ENCODE measurements at places on chromosomes 12 and 14.
A peak's percentile ranks its signal among the peaks of the same experiment; 100 is the strongest.

DNA sequence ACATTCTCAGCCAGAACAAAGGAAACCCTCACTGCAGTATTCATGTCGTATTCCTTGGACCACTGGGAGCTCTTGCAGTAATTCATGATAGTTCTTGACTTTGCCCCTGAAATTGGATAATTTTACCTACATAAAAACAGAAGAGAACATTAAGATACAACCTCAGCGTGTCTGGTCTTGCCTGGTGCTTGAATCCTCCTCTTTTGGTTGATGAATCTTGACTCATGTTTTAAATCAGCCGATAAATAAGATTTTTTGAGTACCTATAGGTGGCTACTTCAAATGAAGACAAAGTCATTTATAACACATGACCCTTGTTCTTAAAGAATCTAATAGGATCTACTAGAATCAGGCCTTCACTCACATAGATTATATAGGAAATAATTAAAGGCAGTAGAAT, 221.0 kb downstream of the PTPRO start:
- no peak for DNase-seq

DNA sequence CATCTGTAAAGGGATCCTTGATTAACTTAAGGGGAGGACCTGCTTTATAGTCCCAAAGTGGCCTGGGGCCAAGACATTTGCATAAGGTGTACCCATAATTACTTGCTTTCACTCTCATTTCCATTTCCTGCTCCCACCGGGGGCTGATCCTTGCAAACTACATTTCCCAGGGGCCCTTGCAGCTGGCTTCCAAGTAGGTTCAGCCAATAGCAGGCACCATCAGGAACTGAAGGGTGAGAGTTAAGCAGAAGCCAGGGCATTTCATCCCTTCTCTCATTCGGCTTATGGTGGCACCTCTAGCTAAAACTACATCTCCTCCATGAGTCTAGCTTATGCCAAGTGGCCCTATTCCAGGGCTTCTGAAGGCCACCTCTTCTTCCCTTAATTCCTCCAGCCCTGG, 88.8 kb downstream of the CCDC60 start:
- DNase-seq = no peak

DNA sequence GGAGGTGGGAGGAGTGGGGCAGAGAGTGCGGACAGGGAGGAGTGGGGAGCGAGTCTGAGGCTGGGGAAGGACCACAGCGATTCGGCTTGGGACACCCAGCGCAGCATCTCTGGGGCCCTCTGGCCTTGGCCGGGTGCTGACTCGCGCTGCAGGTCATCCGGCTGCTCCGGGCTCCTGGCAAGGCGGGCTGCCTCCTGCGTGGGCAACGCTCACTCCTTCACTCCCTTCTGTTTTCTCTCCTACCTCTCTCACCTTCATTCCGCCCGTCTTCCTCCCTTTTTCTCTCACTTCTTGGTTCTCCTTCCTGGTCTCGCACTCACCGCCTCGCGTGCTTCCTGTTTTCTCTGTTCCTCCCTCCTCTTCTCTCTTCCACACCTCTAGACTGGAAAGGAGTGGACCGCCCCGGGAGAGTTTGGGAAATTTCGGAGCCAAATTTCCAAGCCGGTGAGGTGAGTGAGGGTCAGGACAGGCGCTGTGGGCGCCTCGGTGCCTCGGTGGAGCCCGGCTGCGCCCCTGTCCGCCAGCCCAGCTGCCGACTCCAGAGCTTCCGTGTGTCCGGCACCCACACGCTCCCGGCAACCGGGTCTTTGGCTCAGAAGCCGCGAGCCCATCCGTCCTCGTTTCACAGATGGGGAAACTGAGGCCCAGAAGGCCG, 86.7 kb downstream of the B4GALNT3 start:
- no peak for DNase-seq

- DNase-seq = no peak
Measured at GRCh38 chr12:5723711-5724252, 221.3 kb downstream of the ANO2 start.

DNA sequence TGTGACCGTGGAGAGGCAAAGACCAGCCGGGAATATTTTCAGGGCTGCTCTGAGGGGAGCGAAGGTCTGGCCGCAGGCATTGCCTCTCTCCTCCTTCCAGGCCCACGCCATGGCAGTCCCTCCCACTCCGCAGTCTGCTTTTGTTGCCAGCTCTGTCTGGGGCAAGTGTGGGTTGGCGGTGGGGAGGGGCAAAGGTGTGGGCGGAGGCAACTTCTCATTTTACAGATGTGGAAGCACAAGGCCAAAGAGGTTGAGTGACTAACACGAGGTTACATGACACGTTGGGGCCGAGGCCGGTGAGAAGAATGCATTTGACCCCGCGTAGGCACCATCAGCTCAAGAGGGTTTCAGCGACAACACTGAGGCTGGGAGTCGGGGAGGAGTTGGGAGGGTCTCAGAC, 6.1 kb upstream of the FAIM2 start:
- DNase-seq = peak; percentile 67

- DNase-seq = peak; percentile 72
Measured at GRCh38 chr12:122951979-122952892, 14.0 kb downstream of the ABCB9 start.

DNA sequence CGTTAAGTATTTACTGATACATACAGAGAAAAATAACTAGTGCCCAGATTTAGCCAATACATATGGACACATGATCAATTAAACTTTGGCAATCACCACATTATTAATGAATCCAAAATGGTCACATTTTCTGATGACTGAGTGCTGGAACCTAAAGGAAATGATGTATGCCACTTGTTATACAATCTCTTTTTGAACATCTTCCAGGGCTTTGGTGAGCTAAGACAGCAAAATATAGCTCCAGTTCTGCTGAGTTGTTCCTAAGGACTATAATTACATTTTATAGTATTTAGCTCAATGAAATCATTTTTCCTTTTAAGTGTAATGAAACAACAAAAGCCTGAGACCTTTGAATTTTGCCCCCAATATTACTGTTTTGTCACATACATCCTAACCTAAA, 329.1 kb upstream of the ATP2B1 start:
- no peak for DNase-seq

- DNase-seq = peak; percentile 54
Measured at GRCh38 chr12:52566847-52567291, 6.8 kb downstream of the KRT74 start.

- no peak for DNase-seq
Measured at GRCh38 chr14:74838166-74838565, 37.8 kb downstream of the PROX2 start.

DNA sequence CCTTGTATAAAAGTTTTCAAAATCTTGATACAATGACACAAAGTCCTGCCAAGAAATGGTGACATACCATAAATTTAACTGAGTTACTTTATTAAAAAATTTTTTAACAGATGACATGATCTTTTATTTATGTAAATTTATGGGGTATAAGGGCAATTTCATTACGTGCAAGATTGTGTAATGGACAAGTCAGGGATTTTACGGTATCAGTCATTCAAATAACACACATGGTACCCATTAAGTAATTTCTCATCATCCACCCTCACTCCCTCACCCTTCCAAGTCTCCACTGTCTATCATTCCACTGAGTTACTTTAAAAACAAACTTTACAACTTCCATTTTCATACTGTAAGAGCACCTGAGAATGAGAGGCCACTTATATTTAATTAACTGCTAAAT, 37.4 kb downstream of the SPTLC2 start:
- DNase-seq = no peak

DNA sequence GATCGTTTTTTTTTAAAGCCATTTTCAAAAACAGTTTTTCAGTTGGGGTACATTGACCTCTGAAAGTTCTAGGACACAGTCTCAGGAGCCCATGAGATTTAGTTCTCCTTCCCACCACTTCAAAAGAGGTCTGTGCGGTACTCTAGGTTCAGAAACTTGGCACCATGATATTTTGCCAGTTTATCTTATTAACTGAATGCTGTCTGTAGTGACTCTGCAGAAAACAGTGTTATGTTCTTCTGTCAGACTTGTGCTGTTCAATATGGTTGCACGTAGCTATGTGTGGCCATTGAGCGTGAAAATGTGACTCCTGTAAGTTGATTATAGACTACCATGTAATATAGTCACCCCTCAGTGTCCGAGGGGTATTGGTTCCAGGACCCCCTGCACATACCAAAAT, 35.9 kb downstream of the CRADD start:
- DNase-seq = no peak

- DNase-seq = peak; percentile 35
Measured at GRCh38 chr14:32561520-32561919, 232.4 kb downstream of the AKAP6 start.

- DNase-seq = no peak
Measured at GRCh38 chr12:111705672-111706071, 19.8 kb downstream of the ACAD10 start.

DNA sequence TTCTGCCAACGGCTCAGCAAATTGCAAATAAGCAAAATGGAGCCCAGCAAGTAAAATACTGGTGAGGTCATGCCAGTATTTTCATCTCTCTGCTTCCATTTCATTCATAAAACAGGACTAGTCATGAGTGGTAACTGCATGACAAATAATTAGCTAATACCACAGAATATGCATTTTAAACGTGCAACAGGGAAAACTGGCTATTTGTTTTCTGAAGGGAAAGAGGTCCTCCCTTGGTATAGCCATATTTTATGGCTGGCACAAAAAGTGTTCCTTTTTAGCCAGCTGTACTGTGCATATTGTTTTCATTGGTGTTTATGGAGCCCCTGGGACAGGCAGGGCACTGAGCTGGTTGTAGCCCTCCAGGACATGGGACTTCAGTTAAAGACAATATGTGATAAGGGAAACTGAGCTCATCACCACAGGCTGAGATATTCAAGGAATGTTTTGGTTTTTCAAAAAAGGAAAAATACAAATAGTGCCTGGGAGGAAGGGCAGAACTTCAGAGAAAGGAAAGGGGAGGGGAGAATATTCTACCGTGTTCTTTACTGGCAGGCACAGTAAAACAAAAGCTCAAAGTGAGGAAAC, 26.1 kb upstream of the FOXN3 start:
- DNase-seq = no peak

DNA sequence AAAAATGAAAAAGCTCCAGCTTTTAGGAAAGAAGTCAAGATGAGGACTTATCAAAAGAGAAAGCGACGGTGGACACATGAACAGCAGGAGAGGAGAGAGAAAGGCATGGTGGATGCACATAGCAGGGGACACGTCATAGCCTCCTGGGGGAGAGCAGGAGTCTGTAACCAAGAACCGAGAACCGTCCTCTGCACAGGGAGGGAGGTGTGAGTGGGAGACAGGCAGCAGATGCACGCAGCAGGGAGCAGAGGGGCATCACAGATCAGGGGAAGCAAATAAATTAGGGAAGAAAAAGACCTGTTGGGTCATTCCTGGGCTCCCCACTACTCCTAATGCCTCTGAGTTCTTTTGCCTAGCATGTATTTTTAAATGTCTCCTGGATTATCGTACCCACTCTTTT, 138.1 kb upstream of the RMST start:
- DNase-seq = no peak

- no peak for DNase-seq
Measured at GRCh38 chr12:29133181-29133580, 15.9 kb upstream of the FAR2 start.

DNA sequence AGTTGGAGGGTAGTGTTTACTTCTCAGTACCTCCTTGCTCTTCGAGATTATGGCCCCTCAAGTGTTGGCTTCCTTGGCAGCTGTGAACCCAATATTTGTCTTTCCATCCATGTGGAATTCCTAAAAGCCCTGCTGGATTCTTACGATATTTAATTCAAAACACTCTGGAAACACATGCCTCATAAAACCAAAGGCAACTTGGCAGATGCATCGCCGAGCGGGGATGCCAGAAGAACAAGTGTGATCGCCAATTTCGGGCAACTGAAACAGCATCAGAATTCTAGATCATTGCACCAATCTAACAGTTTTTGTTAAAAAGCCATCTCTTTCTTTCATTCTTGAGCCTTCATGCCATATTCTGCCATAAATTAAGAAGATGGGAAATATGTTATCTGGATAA, 934.4 kb downstream of the AACS start:
- DNase-seq = no peak

DNA sequence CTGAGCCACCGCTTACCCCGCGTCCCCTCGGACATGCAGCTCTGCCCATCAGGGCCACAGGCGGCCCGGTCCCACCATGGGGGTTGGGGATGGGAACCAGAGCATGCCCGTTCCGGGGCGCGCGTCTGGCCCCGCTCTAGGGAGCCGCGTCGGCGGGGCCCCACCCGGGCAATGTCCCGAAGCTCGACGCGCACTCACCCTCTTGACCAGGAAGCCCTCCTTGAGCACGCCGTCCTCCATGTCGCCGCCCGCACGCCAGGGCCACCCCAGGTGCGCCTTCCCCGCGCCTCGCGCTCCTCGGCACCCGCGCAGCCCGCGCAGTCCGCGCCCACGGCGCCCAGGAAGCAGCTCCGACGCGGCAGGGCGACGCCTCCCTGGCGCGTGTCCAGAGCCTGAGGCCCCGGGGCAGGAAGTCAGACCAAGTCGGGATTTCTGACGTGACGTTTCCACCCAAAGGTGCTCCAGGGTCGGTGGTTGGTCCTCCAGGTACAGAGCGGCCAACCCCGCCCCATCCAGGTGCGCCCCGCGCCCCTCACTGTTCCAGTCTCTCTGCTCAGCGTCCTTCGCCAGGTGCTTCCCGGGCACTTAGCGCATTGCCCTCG, at the start of gene PLEK2:
Gene PLEK2, minus strand, starts transcription at position 346 of the 602 bp plus-strand sequence. Its CDS starts 106 bp downstream, at position 240.
- DNase-seq = peak; percentile 32

GRCh38 chr14:73709904-73710469, 4.2 kb downstream of the PNMA1 start:
- no peak for DNase-seq

GRCh38 chr12:118038137-118038536, 21.6 kb downstream of the RFC5 start:
- DNase-seq = no peak

DNA sequence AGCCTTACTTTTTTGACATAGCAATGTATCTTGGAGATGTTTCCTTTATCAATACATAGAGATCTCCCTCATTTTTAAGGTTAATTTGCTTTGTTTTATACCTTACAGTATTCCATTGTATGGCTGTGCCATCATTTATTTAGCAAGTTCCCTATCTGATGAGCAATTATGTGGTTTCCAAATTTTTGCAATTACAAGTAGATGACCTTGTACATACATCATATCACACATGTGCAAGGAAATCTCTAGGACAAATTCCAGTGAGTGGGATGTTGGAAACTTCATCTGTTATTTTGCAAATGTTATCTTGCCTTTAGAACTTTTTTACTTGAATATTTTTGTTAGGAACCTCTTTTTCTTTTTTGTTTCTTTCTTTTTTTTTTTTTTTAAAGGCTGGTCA, 49.7 kb downstream of the DRAM1 start:
- DNase-seq = no peak

DNA sequence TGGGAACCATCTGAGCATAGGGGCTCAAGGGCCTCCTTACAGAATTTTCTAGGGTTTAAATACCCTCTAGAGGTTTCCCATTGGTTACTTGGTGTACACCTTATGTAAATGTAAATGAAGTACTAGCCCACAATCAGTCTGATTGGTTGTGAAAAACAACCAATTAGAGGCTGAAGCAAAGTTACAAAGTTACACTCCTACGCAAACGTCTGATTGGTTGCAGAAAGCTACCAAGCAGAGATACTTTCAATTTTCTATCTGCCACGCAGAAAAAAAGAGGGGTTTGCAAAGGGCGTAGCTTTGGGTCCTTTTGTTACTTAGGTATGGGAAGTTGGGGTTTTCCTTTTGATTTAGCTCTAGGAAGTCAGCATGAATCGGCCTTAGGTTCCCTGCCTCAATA, 1.8 kb upstream of the TMEM19 start:
- DNase-seq = no peak

GRCh38 chr12:89846473-89847055, 137.9 kb upstream of the ATP2B1 start:
- no peak for DNase-seq
